ENCODE measurements at places on chromosomes 5 and 9.

DNA sequence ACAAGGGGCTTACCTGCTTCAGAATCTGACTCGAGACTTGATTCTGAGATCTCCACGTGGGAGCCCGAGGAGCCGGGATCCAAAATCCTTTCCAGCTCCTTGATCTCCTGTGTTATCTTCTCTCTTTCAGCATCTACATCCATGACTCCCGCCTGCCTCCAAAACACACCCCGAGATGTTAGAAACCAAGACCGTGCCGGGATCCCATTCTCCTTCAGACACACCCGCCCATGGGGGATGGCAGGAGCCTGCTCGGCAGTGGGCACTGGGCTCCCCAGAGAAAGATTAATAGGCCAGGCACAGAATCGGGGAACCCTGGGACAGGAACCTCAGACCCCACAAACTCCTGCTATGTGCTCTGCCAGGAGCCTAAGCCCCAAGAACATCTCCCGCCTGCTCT, 1.7 kb downstream of the SNAPC4 start:
- no peak for DNase-seq

- no peak for DNase-seq
Measured at GRCh38 chr5:175539936-175540335, 61.6 kb downstream of the SFXN1 start.

DNA sequence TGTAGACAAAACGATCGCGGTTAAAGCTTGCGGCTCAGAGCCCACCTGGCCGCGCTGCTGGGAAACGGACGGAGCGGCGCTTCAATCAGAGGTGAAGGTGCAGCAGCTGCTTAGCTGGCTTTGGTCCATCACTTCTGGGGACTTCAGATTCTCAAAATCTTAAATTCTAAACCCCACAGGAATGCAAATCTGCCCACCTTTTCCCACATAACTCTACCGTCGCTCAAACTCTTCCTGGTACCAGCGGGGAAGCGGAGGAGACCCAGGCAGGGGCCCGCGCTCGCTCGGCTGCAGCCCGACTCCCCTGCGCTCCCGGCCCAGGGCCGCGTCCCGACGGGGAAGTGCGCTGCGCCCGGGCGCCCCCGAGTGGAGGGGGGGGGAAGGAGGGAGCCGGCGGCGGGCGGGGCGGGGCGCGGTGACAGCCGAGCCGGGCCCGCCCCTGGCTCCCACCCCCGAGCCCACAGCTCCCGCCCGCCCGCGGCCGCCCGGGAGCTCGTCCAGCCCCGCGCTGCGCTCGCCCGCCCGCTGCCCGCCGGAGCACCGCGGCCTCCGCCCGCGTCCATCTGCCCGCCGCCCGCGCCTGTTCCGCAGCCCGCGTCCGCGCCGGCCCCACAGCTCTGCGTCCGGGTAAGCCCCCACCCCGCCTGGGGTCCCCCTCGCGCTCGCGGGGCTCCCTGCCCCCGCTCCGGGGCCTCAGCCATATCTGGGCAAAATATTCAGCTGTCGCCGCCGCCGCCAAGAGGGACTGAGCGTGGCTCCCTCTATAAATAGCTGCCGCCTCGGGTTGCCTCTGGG, at the start of gene TMOD1:
Gene TMOD1, plus strand, starts transcription at position 490 of the 795 bp plus-strand sequence. CDS start 22,523 bp downstream, outside the sequence.
- peak; percentile 56 for DNase-seq

- no peak for DNase-seq
Measured at GRCh38 chr9:134598884-134599245, 42.7 kb upstream of the COL5A1 start.

- no peak for DNase-seq
Measured at GRCh38 chr5:147819261-147819770, 12.2 kb downstream of the SPINK1 start.

DNA sequence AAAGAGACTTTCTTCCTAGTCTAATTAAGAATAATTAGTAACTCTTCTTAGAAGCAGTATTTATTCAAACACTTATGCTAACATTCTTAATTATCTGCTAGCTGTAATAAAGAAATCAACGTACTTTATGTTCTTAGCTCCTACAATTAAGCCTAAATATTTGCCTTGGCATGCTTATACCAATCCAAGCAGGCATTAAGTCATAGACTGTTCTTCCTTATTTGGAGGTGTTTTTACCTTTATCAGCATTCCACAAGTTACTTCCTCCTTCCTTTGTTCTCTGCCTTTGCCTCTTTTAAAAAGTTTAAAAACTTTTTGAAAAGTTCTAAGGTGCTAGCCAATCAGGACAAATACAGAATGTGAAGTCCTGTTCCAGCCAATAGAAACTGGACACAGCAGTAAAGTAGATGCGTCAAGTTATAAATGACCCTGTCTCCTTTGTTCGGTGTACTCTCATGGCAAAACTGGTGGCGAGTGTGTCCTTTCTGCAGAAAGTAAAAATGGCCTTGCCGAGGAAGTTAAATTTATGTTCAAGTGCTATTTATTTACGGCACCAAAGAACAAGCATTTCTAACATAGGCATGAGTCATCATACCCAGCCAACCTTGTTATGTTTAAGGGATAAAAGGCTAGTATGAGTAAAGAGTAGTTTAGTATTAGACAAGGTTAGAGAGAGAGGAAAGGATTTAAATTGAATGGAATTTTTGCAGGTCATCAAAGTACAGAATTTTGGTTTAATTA, 58.6 kb downstream of the GPBP1 start:
- no peak for DNase-seq

GRCh38 chr9:32955655-32956478, 45.6 kb downstream of the APTX start:
- DNase-seq, result no peak

GRCh38 chr5:172740428-172741205, 30.4 kb downstream of the DUSP1 start:
- DNase-seq, result no peak

GRCh38 chr9:97136421-97136820, 97.5 kb upstream of the CTSV start:
- DNase-seq, result no peak

- no peak for DNase-seq
Measured at GRCh38 chr9:15344191-15344590, 37.2 kb upstream of the TTC39B start.

DNA sequence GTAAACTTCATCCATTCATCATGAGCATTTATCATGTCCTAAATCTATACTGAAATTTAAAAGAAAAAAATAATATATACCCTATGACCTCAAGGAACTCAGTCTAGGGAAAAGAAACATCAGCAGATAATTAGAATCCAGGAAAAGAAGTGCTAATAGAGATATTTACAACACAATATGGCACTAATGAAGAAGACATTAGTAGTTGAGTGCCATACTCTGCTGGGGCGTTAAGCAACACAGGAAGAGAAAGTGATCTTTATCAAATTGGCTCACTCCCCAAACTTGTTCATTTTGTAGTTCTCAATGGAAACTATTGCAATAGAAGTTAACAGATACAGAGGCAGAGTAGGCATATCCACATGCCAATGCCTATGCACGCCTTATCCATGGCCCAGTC, 27.5 kb downstream of the GABRA6 start:
- no peak for DNase-seq

GRCh38 chr9:20884985-20885593, 146.4 kb downstream of the HACD4 start:
- DNase-seq, result peak; percentile 6

DNA sequence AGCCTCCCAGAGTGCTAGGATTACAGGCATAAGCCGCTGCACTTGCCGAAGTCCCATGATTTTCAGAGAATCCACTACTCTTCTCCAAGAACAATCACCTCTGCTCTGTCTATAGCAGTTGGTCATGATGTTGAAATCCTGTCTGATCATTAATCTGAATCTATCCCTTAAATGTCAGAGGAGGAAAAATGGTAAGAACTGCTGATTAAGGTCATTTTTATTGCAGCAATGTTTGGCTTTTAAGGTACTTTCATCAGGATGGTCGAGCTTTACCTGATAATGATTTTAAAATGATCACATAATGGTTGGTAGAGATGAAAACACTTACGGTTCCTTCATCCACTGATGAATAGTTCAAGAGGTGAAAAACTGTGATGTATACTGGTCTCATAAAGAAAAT, 968.6 kb downstream of the TLE4 start:
- no peak for DNase-seq

DNA sequence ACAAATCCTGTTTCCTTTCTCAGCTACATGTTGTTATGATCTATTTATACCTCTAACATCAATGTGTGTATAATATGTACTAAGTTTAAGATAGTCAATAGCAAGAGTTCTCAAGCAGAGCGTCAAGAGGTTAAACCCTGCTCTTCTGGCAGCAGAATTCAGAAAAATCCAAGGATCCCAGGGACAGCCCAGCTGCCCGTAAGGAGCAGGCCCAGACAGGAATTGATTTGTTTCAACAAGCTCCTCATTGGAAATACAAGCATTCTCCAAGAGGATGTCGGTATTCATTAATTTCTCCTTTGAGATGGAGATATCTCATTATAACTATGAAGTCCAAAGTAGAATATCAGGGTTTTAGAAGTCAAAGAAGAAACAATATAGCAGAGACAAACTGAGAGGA, 14.9 kb downstream of the EFNA5 start:
- DNase-seq, result no peak

- no peak for DNase-seq
Measured at GRCh38 chr5:90037646-90038045, 371.9 kb downstream of the CETN3 start.

DNA sequence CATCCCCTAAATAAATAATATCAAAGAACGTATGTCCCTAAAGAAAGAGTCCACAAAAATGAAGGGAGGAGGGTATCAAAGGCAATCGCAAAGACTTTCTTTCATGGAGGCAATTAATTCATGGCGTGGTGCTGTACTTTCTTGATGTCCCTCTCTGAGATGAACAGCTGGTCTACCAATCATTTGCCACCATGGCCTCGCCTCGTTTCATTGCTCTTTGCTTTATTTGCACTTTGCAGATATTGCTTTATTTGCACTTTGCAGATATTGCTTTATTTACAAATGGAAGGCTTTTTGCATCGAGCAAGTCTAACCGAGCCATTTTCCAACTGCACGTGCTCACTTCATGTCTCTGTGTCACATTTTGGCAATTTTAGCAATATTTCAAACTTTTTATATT, 104.0 kb upstream of the PTCH1 start:
- no peak for DNase-seq

GRCh38 chr9:71249729-71250317, 128.4 kb upstream of the TRPM3 start:
- peak; percentile 59 for DNase-seq

DNA sequence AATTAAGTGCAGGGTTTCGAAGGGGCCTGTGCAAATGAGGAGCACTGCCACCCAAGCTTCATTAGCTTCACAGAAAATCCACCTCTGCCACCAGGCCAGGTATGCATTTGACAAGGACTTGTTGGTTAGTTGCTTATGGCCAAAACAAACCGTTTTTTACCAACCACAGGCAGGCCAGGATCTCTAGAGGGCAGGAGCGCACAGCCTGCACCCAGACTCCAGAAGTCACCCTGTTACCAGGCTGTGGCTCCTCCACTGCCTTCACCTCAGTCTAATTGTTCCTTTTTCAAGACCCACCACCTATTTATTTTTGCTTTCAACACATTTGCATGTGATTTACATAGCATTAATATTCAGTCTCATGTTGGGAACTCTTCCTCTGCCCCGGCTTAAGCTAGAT, 78.3 kb upstream of the HSPA9 start:
- peak; percentile 35 for DNase-seq

GRCh38 chr5:74660873-74661272, 20.3 kb upstream of the ENC1 start:
- DNase-seq, result no peak

GRCh38 chr5:56668996-56669395, 146.4 kb upstream of the MAP3K1 start:
- DNase-seq, result no peak

DNA sequence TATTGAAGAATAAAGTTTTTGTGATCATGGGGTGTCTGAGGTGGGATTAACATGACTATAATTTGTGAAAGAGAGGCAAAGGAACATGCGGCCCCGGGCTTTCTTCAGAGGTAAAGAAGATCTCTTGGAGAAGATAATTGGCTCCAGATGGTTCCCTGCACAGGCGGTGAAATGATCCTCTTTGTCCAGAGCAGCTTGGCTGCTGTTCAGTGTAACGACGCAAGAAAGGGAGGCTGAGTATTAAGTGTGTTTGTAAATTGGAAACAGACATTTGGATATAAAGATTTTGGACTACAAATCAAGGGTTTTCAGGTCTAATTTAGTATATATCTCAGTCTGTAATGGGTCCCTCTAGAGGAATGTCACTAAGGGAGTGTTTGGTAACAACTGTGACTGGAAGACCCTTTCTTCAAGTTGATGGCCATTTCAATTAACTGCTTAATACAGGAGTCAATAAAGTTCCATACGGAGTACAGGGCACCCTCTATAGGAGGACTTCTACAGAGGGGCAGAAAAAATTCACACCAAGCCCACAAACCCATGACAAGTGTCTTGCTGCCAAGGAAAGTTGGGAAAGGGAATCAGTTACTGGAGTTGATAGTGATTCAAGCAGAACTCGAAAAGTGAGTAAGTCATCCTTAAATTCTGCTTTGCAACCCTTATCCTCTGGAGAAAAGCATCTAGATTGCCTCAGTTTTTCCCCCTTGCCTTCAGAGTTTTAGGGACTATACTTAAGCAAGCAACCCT, 4.1 kb downstream of the EQTN start:
- DNase-seq, result no peak

DNA sequence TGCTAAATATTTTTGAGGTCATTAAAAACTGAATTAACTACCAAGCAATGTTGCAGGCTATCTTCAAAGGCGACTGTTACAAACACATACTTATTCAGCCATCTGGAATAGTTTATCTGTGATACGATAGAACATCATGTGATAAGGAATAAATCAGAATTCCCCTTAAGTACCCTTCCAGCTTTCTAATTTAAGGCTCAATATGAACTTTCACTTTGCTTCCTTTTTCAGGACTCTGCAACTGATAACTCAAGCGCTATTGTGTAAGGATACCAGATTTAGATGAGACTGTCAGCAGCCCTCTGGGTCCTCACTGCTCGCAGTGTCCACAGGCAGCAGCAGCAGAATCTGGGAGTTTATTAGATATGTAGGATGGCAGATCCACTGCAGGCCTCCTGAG, 416.3 kb downstream of the SPATA31D1 start:
- no peak for DNase-seq

DNA sequence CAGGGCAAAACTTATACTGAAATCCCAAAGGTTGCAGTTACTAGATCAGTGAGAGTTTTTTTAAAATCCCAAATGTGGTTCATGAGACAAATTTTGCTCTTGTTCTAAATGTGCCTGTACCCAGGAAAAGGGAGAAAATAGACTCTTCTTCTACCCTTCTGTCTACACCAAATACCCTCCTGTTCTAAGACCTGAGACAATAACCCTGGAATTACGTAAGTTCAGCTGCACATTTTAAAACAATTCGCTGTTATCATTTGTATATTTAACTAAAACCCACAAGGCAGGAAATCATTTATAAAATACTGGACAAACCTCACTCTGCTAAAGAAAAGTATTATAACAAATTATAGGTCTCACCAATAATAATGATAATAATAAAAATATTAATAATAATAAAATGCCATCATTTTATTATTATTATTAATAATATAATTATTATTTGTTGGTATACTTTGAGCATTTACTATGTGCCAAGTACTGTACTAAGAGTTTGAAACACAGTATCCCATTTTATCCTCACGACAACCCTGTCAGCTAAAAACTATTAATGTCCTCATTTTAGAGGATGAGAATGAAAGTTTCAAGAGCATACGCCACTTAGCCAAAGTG, 49.8 kb upstream of the AFAP1L1 start:
- DNase-seq, result no peak

Data from hippocampal formation (tissue), 2 donors.